Posterior cingulate gyrus (tissue), 11 donors: ENCODE measurements at places on chromosomes 6 and 20.

- DNase-seq: no peak
Measured at GRCh38 chr6:105967917-105968602, 118.1 kb upstream of the PRDM1 start.

GRCh38 chr6:117346142-117346930 is 79.4 kb downstream of the ROS1 start:
- DNase-seq: no peak

DNA sequence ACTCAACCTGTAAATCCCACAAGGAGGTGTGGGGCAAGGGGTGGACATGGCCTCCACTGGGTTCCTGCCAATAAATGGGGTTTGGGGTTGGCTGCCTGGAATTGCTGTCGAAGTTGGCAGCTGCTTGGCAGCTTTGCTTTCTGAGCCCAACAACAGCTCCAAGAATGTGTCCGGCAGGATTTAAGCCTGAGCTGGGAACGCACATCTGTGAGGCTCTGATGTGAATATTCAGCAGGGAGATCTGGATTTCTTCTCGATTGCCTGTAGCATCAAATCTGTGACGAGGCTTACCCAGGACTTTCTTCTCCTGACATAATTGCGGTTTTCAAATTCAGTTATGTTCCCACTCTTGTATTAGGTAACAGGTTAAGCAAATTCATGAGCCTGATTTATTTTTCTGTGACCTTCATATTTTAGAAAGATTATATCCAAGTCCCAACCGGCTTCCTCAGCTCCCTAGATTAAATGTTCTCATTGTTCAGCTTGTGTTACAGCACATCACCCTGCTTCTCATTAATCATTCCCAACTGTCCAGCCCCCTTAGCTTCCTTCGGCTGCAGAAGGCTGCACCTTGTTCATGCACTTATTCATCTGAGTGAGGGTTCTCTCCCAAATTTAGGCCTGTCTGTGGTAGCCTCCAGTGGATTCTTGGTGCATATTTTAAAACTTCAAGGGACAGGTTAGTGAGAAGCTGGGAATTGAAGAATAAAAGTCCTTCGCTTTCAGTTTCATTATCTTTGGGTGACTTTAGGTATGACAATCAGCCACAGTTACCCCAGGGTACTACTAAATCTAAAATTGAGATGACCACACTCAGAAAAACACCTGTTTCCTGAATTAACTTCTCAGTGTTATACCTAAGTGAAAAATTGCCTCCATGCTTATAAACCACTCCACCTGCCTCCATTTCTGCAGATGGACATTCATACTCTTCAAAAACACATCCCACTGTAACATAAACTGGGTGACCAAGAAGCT is 310.0 kb downstream of the ESR1 start:
- no peak for DNase-seq

DNA sequence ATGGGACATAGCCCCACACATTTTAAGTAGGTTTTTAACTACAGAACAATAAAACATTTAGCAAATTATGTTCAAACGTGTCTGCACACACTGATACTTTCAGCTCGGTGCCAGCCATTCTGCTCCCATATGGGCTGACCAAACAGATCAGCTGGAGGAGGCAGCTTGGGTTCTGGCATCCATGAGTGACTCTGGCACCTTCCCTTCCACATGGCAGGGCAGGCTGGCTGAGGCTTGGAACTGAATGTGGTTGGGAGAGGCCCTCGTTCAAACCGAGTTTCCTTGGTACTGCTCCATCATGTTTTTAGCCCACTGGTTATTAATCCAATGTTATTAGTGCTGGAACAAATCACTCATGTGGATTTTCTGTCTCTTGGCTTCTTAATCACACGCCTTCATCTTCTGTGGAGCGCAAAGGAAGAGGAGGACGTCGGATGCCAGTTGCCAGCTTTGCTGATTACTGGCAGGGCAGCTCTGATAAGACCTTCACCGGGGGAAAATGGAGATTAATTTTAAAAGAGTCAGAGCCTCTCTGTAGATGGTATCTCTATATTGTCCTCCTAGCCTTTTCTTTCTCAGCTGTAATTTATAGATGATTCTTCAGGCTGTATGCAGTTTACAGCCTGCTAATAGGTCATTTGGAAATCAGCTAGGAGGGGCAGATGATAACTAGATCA is 93.1 kb upstream of the TIAM2 start:
- peak; percentile 24 for DNase-seq

- DNase-seq: no peak
Measured at GRCh38 chr20:59748619-59749191, 144.4 kb downstream of the PHACTR3 start.

DNA sequence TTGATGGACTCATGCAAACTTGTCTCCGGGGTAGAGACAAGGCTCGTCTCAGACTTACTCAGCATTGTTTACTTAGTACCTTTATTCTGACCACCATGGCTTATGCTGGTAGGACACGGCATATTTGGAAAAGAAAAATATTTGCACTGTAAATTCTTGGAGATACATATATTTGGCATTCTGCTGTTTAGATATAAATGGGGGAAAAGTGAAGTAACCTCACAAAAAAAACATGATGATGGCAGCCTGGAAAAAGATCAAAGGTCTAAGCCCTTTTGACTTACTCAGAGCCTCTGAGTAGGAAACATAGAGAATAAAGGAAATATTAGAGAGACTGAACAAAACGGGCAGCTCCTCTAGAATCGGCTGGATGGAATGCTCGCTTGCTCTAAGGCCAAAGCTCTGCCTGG is 32.5 kb downstream of the PDE10A start:
- no peak for DNase-seq

DNA sequence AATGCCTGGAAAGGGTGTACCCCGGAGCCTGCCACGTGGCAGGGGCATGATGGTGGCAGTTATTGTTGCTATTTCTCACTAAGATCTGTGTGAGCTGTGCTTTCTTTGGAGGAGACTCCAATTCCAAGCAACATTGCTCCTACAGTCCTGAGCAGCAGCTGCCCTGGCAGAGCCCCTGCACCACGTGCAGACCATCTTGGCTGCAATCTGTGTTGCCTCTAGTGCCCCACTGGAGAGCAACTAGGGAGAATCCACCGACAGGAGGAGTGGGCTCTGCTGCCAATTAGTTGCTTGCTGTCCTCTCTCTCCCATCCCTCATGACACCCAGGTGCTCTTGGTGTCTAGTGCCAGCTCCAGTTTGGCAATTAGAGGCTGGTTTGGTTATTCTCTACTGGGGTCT is 116.0 kb downstream of the PXDC1 start:
- DNase-seq: no peak

GRCh38 chr6:35076997-35077712 is 64.0 kb downstream of the TCP11 start:
- peak; percentile 59 for DNase-seq

DNA sequence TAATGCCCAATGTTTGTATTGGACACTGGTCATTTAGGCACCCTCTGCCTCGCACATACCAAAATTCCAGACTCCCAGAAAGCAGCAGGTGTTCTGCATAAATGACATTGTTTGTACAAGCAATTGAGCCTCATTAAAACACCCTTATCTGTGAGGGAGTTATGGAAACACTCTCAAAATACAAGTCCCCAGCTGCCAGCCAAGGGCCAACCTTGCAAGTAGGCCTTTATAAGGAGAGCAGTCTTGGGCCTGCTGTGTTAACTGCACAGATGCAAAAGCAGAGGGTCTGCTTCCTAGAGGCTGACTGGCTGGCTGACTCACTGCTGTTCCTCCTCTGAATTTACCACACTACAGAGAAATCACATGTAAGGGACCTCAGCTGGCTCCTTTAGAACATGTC is 150.4 kb upstream of the HMGN3 start:
- no peak for DNase-seq

GRCh38 chr20:59632541-59633113 is 28.3 kb downstream of the PHACTR3 start:
- no peak for DNase-seq

GRCh38 chr6:53651764-53652401 is 13.7 kb downstream of the KLHL31 start:
- DNase-seq: peak; percentile 92

GRCh38 chr20:43838703-43839060 is 76.0 kb upstream of the TOX2 start:
- DNase-seq: no peak
